Epithelial cell of proximal tubule (primary cell): ENCODE measurements at places on chromosomes 4 and X. TPM values are rescaled to one million over a fixed set of nuclear protein-coding genes. Genes with fewer than 3 reads are reported as not detected.

DNA sequence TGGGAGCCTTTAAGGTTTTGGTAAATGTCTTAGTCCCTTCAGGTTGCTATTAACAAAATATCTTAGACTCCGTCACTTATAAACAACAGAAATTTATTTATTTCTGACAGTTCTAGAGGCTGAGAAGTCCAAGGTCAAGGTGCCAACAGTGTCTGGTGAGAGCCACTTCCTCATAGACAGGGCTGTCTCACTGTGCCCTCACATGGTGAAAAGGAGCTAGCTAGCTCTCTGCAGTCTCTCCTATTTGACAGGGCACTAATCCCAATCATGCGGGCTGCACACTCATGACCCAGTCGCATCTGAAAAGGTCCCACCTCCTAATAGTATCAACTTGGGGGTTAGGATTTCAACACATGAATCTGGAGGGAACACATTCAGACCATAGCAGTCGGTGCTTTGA, 63.4 kb upstream of the KLF3 start:
- DNase-seq = no peak

DNA sequence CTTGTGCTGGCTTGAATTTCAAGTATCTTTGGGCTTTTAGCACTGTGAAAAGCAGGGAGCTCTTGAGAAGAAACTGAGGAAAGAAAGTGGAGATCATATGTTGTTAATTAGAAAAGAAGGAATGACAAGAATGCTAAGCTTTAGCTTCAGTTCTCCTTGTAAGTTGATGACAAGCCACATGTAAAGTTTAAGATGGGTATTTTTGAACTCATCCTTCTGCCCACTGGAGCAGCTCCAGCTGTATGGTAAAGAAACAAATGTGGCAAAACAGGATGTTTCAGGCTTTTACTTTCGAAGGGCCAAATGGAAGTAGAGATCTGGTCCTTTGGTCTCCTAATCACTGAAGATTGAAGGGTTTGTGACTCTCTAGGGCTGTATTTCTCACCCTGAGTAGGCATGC, 137.8 kb downstream of the GUCY2F start:
- no peak for DNase-seq

DNA sequence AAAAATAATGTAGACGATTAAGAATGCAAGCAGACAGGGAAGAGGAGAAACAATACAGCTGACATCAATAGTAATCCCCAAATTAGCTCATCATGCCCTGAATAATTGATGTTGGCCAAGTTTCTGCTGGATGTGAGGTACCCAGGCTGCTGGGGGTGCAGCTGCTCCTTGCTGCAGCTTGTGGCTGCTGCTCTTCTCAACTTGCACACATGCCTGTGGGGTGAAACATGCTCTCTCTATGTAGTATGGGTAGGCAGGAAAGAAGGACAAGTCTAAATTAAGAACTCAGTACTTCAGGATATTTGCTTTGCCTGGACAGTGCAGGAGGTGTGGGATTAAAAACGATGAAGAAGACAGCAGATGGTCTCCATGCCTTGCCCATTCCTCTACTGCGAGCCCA, 16.7 kb downstream of the EDA2R start:
- DNase-seq = no peak

ZAR1 gene
- total RNA-seq = 0.23 TPM in 1 of 2 replicates, not detected in the other
